ENCODE measurements at places on chromosomes 2 and 18. TPM values are rescaled to one million over a fixed set of nuclear protein-coding genes. Genes with fewer than 3 reads are reported as not detected.

DNA sequence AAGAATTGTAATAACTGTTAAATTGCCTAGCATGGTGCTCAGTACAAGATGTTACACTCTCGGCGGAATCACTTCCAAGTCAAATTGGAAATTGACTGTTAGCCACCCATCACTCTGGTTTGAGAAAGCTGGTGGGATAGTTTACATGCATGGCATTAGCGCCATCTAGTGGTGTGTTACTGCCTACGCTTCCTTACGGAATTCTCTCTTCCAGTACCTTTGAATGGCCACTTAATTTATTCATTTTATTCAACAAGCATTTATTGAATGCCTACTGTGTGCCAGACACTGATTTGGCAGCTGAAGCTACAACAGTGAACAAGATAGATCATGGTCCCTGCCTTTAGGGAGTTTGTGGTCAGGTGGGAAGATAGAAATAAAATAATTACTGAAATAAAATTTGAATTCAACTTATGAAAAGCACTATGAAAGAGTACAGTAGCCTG lies 171.2 kb downstream of the TMEM247 start:
- H3K27ac ChIP-seq = no peak overlapping the region
- peaks cover 56% of the 10 kb centered on the region for H3K4me1 ChIP-seq
- peak; percentile 77 for DNase-seq
- H3K36me3 ChIP-seq = no peaks in the 10 kb centered on the region

GRCh38 chr2:111200333-111200881 lies 79.7 kb downstream of the BCL2L11 start:
- no peak for DNase-seq
- H3K27me3 ChIP-seq = no peaks in the 10 kb centered on the region
- peaks cover 7% of the 10 kb centered on the region for H3K4me1 ChIP-seq
- H3K4me3 ChIP-seq = no peak overlapping the region
- no peak overlapping the region for H3K27ac ChIP-seq

- no peak overlapping the region for H3K4me3 ChIP-seq
- no peaks in the 10 kb centered on the region for H3K36me3 ChIP-seq
- DNase-seq = no peak
- no peak overlapping the region for H3K27ac ChIP-seq
- no peaks in the 10 kb centered on the region for H3K27me3 ChIP-seq
- H3K4me1 ChIP-seq = peaks cover 3% of the 10 kb centered on the region
These were observed 125.7 kb downstream of the KCTD1 start for GRCh38 chr18:26422472-26423162.

- no peaks in the 10 kb centered on the region for H3K36me3 ChIP-seq
- H3K4me1 ChIP-seq = peaks cover 7% of the 10 kb centered on the region
- DNase-seq = no peak
- peaks cover 13% of the 10 kb centered on the region for H3K27me3 ChIP-seq
- no peak overlapping the region for H3K27ac ChIP-seq
- H3K4me3 ChIP-seq = no peak overlapping the region
These were observed 40.5 kb upstream of the BMP10 start for GRCh38 chr2:68911709-68912108.

Gene NEU2
- not detected for total RNA-seq

DNA sequence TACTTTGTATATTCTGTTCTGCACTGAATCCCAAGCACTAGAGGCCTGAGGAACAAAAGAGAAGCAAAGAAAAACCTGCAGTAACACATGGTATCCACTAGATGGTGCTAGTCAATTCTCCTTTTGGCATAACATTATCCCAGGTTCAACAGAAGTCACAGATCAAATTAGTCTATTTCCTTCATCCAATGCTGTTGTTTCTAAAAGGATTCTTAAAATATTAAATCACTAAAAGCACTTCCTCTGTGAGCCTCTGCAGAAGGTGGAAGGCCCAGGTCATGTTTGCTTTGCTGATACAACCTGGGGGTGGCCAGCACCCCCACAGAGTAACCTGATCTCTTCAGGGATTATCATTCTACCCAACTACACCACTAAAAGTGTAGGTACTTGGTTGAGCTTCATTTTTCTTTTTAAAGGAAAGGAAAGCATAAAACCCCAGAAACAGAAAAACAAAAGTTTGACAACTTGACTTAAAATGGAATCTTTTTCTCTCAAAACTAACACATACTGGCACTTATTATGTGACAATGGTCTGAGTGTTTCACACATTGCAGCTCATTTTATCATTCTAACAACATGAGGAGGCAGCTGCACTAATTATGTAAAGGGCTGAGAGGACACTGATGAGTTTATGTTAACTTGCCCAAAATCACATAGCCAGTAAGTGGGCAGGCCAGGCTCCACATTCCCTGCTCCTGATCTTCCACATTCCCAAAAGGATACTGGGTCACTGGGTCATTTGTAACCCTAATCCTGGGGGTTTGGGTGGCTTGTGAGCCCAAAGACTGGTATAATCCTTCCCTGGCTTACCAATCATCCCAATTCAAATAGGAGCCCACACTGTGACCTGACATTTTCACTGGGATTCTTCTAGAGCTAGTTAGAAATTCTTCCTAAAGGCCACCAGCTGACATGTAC lies 66.8 kb upstream of the DNER start:
- no peaks in the 10 kb centered on the region for H3K27me3 ChIP-seq
- DNase-seq = no peak
- peaks cover 54% of the 10 kb centered on the region for H3K36me3 ChIP-seq
- H3K4me3 ChIP-seq = no peak overlapping the region

DNA sequence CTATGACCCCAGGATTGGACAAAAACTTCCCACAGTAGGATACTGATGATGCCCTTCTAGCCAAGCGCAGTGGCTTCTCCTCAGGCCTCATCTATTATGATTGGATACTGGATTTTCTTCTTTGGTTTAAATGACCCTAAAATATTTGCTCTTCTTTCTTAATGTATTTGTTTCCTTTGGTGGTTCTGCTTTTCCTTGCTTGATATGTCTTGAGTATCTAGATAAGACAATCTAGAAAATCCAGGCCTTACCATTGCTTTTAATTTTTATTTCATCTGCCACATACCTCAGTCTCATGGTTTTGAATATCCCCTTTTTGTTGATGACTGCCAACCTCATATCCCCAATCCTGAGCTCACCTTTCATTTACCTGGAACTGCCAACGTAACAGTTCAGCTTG lies 35.6 kb downstream of the OTOF start:
- H3K4me1 ChIP-seq = peaks cover 10% of the 10 kb centered on the region

DNA sequence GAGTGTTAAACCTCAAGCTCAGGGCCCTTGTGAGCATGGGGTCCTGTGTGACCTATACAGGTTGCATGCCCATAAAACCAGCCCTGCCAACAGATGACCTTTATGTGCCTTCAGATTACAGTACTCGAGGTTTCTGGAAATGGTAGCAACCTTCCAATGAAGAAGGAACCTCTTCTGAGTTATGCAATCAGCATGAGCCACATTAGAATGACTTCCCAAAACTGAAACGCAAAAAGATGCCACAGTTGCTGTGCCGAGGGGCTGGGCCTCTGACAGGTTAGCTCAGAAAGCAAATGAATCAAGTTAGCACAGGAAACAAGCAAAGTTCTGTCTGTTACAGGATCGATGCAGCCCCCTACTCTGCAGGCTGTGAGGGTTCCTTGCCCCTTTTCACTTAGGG lies 37.7 kb downstream of the TGFA start:
- H3K36me3 ChIP-seq = no peaks in the 10 kb centered on the region
- H3K4me1 ChIP-seq = no peaks in the 10 kb centered on the region
- H3K4me3 ChIP-seq = no peak overlapping the region

DNA sequence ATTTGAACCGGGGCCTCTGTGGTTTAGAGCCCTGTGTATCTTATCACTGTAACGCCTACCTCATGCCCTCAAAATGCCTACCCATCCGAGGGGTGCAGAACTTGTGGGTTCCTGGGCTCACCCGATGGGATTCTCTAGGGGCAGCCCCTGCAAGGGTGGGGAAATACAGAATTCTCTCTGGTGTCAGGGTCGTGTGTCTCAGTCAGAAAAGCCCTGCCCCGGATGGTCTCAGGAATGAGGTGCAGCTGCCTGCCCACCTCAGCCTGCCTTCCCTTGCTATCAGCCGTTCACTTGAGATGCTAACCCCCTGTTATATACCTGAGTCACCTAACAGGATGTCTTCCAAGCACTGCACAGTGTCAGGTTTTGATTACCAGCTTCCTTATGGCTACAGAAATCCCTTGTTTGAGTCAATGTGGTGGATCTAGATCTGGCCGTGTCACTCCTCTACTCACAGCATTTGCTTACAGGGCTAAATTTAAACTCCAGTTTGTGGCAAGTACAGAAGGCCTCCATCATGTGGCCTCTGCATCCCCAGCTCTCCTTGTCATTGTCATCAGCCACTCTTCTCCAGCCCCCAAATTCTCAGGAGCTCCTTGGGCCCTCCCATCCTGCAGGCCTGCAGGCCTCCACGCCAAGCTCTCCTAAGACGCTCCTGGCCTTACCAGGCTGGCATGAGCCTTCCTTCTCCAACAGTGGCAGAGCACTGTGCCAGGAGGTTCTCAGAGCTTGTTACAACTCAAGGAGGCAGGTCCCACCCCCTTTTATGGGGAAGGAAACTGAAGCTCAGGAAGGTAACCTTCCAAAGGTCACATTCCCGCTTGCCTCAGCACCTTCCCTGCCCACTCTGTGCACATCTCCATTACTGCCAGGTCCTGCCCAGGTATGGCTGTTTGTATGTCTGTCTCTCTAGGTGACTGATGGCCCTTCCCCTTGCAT lies 14.3 kb upstream of the MAP3K2 start:
- H3K4me1 ChIP-seq = peaks cover 12% of the 10 kb centered on the region
- no peak overlapping the region for H3K27ac ChIP-seq
- DNase-seq = no peak
- H3K36me3 ChIP-seq = no peaks in the 10 kb centered on the region
- no peak overlapping the region for H3K4me3 ChIP-seq
- H3K27me3 ChIP-seq = no peaks in the 10 kb centered on the region

DNA sequence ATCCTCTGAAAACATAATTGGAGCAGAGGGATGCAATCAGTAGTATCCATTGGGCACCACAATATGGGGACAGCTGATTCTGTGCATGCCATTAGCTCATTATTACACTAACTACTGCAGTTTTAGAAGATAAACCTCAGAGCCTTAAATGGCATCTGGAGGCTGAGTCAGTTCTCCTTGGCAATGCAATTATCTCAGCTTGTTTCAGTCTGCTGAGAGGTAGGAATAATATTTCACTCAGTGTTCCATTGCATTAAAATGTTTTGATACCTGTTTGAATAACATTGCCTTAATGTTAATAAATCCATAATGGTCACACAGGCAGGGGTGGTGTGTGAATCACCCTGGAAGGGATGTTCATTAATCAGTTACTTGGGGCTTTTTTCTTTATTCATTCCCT lies 309.6 kb downstream of the LRRTM1 start:
- H3K27ac ChIP-seq = no peak overlapping the region
- H3K27me3 ChIP-seq = no peaks in the 10 kb centered on the region
- H3K36me3 ChIP-seq = no peaks in the 10 kb centered on the region
- no peak overlapping the region for H3K4me3 ChIP-seq
- no peak for DNase-seq

DNA sequence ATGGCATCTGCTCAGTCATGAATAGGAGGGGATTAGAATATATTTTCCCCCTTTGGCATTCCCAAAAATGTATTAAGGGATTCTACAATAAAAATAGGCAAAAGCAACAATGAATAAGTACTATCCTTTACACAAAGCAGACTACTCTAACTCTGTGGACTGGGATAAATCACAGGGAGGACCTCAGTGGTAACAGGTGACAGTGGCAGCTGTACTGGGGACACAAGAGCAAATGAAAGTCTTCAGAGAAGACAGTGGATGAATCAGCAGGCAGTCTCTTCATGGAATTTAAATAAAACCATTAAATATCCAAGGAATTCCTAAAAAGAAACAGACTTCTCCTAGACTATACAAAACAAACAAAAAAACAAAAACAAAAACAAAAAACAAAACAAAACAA lies 4.8 kb downstream of the CDH7 start:
- H3K4me1 ChIP-seq = no peaks in the 10 kb centered on the region
- no peaks in the 10 kb centered on the region for H3K27me3 ChIP-seq
- no peak overlapping the region for H3K4me3 ChIP-seq
- no peaks in the 10 kb centered on the region for H3K36me3 ChIP-seq
- no peak for DNase-seq

- no peak overlapping the region for H3K4me3 ChIP-seq
- no peaks in the 10 kb centered on the region for H3K36me3 ChIP-seq
- peak overlapping the region; percentile 7 for H3K27ac ChIP-seq
- DNase-seq = peak; percentile 5
- H3K4me1 ChIP-seq = no peaks in the 10 kb centered on the region
These were observed 439.3 kb downstream of the TMX3 start for GRCh38 chr18:68275616-68276015.

DNA sequence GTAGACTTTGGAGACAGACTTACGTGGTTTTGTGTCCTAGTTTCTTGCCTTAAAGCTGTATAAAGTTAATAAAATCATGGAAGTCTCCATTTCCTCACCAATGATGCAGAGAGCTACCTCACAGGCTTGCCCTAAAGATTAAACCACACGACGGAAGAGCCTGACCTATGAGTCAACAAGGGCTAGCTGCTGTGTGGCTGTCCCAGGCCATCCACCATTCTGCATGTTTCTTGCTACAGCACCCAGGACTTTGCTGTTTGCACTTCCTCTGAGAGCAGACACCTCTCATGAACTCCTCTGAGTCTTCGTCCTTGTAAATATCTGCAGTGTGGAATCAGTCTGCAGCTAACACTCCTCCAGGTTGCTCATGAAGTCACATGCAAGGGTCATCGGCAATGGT lies 160.0 kb upstream of the TRIB2 start:
- peak overlapping the region; percentile 63 for H3K27ac ChIP-seq
- H3K27me3 ChIP-seq = no peaks in the 10 kb centered on the region
- H3K36me3 ChIP-seq = no peaks in the 10 kb centered on the region
- H3K4me1 ChIP-seq = peaks cover 27% of the 10 kb centered on the region
- H3K4me3 ChIP-seq = no peak overlapping the region

GRCh38 chr18:12858991-12859390 lies 25.0 kb downstream of the PTPN2 start:
- peaks cover 7% of the 10 kb centered on the region for H3K4me1 ChIP-seq
- peaks cover 7% of the 10 kb centered on the region for H3K36me3 ChIP-seq
- no peaks in the 10 kb centered on the region for H3K27me3 ChIP-seq
- H3K4me3 ChIP-seq = no peak overlapping the region

DNA sequence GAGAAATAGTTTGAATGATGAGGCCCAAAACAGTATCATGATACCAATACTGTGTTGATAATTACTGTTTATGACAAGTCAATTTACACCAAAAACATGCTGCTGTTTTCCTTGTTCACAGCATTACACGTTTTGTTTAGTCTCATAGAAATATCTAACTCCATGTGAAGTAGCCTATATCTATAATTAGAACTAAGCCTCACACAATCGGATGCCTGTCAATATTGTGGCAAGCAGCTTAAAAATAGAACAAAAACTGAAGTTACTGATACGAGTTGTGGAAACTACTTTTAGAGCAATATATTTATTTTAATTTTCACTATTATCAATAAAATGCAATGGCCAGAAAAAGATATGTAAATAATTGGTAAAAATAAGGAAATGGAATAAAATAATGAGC lies 470.8 kb downstream of the ZEB2 start:
- no peaks in the 10 kb centered on the region for H3K36me3 ChIP-seq
- H3K4me3 ChIP-seq = no peak overlapping the region
- H3K4me1 ChIP-seq = no peaks in the 10 kb centered on the region
- H3K27ac ChIP-seq = no peak overlapping the region
- DNase-seq = no peak

GRCh38 chr2:86443631-86444350 lies 2.6 kb downstream of the KDM3A start:
- H3K27ac ChIP-seq = no peak overlapping the region
- H3K36me3 ChIP-seq = no peaks in the 10 kb centered on the region
- H3K27me3 ChIP-seq = no peaks in the 10 kb centered on the region
- DNase-seq = no peak
